Activated T-helper 17 cell treated with anti-CD3 and anti-CD28 coated beads, Interleukin-2, amount 50 U/mL, for 72 hours (primary cell): ENCODE measurements at places on chromosomes 5 and 9.

GRCh38 chr5:179393078-179393477 lies 47.8 kb upstream of the ADAMTS2 start:
- no peak for ATAC-seq

DNA sequence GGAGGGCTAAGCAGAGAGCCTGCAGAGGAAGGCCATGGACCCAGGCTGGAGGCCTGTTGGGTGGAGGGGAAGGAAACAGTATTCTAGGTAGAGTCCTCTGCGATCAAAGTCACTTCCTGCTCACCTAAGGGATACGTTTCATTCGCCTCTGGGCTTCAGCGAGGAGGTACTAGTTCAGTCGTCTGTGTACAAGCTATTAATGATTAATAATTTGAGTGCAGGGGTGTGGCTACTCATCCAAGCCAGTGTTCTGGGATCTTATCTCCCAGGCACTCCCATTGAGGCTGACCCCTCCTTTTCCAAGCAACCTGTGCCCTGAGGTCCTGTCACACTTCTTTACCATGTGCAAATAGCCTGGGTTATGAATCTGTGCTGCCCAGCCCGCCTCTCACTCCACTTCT lies 25.2 kb downstream of the RALGPS1 start:
- no peak for ATAC-seq

DNA sequence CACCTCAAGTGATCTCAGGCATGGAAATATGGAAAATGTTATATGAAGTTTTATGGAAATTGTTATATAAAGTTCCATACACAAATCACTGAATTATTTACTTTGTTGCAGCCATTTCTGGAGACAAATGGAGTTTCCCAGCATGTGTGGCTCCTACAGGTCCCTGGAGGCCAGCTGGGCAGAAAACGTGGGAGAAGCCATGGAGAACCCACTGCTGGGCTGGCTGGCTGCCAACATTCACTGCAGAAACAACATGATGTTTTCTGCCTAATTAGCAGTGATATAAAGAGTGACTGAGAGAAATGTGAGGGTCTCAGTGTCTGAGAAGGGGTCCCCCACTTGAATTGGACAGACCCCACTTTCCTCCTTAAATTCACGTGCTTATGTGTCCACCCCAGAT lies 208.8 kb upstream of the IRX2 start:
- no peak for ATAC-seq

DNA sequence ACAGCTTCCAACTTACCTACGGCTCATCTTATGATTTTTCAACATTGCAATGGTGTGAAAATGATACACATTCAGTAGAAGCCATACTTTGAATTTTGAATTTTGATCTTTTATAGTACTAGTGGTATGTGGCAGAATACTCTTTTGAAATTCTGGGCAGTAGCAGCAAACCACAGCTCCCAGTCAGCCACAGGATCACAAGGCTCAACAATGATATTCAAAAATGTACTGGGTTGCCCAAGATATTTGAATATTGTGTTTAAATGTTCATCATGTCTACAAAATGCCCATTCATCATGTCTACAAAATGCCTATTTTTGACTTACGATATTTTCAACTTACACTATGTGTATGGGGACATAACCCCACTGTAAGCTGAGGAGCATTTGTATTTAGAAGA lies 81.3 kb upstream of the PRR16 start:
- no peak for ATAC-seq

DNA sequence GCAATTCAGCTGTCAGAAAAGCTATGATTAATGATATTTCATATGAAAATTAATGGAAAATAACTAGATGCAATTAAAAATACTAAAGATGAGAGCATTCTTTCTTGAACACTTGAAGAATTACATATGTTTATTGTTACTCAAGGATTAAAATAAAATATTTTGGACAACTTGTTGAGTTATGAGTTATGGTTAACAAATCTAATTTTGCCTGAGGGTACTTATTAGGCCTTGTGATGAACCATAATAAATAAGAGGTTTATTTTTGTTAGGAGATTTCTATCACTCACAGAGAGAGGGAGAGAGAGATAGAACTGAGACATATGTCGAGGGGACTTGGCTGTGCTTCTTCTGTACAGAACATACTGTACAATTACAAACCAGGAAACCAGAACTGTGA lies 183.7 kb downstream of the ISL1 start:
- ATAC-seq: no peak

DNA sequence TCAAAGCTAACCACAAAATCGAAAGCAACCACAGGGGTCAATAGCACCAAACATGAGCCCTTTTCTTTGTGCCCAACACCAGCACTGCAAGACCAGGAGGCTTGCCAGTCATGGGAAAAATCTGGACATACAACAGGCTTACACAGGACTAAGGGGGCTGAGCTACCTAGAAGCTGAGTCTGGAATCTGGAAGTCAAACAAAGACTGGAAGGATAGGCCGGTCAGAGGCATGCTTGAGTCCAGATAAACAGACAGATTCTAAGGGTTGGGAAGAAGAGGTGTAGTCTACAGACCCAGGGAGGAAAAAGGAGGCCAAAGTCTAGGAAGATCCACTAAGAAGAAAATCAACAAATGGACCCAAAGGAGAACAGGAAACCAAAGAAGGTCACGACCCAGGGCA lies 73.3 kb downstream of the MYO10 start:
- ATAC-seq: no peak

GRCh38 chr9:526904-527591 lies 312.4 kb downstream of the DOCK8 start:
- ATAC-seq: no peak

- ATAC-seq: no peak
Measured at GRCh38 chr5:158753354-158753753, 346.4 kb downstream of the EBF1 start.
